Caudate nucleus (tissue), 63 donors: ENCODE measurements at places on chromosomes 3 and 15.

- no peak for DNase-seq
Measured at GRCh38 chr3:26536955-26537354, 85.6 kb upstream of the LRRC3B start.

DNA sequence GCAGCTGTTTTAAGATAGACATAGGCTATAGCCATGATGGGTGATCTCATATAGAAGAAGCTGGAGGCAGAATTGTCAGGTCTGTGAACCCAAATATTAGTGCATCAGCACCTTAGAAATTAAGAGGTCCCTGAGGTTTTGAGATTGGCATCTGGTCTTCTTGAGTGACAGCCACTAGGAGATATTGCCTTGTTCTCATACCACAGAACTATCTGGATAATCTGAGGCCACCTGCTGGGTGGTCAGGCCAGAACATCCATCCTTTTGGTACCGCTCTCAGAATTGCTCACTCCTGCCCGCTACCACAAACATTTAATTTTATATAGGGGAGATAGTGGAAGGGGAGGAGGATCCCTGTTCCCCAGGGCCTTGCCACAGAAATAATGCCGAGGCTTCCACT lies 210.6 kb upstream of the ZPLD1 start:
- no peak for DNase-seq

DNA sequence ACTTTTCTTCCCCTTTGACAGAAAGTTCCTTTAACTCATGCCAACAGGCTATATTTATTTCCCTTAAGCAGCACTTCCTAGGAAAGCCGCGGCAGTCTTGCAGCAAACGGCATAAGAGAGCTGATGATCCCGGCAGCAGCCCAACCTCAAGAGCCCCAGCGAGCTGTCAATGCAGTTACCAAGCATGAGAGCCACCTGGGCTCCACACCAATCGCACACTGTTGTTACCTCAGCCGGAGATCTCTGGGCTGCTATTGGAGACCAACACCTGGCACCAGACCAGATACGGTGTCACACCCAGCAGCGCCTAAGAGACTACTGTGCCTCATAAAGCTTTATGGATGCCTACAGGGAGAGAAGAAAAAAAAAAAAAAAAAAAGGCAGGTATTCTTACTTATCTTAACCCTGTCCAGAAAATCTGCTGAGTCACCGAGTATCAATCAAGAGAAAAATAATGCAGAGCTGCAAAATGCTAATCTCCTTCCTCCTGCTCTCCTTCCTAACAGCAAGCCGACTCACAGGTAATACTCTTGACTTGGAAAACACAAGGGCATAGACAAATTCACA lies 11.7 kb downstream of the ABCC5 start:
- peak; percentile 6 for DNase-seq

DNA sequence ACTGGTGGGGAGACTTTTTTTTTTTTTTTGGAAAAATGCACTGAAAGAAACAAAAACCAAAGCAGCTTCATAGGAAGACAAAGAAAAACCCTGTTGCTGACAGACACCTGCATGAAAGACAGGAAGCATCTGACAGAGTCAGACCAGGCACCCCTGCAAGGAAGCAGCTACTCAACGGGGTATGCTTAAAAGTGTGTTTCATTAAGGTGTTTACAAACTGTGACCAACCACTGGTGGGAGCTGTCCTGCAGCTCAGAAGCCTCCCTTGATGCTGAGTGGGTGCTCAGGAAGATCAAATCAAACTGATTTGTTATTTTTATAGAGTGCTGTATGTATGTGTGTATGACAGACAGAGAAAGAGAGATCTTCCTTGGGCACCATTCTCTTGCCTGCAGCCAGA lies 34.7 kb upstream of the AGBL1 start:
- no peak for DNase-seq

GRCh38 chr3:45575386-45575923 lies 19.1 kb upstream of the LIMD1 start:
- no peak for DNase-seq

GRCh38 chr3:57160076-57160764 lies 4.9 kb downstream of the IL17RD start:
- DNase-seq = no peak

DNA sequence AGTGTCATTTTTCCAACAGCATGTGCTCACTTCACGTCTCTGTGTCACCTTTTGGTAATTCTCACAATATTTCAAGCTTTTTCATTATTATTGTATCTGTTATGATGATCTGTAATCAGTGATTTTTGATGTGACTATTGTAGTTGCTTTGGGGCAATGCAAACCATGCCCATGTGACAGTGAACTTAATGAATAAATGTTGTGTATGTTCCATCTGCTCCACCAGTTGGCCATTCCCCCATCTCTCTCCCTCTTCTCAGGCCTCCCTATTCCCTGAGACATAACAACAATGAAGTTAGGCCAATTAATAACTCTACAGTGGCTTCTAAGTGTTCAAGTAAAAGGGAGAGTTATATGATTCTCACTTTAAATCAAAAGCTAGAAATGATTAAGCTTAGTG lies 32.5 kb upstream of the TBC1D23 start:
- DNase-seq = no peak

DNA sequence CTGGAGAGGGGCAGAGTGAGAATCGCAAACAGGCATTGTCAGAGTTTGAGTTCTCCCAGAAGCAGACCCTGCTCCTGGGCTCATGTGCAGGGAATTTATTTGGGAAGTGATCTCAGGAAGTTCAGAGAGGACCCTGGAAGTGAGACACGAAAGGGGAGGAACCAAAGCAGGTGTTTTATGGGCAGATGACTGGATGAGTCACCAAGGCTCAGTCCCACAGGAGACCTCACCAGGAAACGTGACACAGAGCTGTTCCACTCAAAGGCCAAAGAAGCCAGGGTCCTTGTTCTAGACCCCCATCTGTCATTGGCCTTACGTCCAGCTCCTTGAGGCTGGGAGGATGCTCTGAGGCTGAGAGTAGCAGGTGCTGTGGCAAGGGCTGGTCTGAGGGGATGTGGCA lies 43.4 kb upstream of the SEC22A start:
- no peak for DNase-seq

- no peak for DNase-seq
Measured at GRCh38 chr3:101602731-101603130, 28.8 kb downstream of the PCNP start.

DNA sequence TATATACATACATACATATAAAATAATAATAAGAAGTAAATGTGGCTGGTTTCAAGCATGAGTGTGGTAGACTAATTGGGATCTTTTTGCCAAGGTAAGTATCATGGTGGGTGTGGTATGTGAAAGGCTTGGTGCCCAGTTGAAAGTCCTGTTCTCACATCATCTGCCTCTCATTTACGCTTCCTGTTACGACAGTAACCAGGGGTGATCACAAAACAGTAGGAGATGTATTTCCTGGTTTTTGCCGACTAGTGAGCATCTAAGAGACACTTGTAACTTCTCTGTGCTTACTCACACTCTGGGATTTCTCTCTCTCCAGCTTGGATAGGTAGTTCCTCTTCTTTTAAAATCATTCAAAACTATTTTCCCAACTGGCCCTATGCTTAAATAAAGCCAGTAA lies 1028.3 kb upstream of the NR2F2 start:
- DNase-seq = no peak

GRCh38 chr15:31326156-31326874 lies at the start of gene KLF13:
Gene KLF13 (plus strand): TSS chr15:31326835. CDS start chr15:31327213, 378 bp downstream.
- peak; percentile 96 for DNase-seq

DNA sequence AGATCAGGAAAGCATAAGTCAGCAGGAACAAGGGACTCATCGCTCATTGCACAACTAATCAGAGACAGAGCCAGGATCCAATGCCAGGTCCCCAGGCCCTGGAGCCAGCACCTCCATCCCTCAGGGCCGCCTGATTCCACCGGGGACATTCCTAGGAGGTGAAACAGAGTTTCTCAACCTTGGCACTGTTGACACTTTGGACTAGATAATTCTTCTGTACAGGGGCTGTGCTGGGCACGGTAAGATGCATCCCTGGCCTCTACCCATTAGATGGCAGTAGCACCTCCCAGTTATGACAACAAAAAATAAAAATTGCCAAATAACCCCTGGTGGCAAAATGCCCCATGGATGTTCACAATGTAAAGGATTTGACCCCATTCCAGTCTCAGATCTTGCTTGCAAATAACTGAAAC lies 127.7 kb downstream of the MTHFS start:
- DNase-seq = no peak

- DNase-seq = no peak
Measured at GRCh38 chr3:71862371-71863140, 77.6 kb upstream of the PROK2 start.

DNA sequence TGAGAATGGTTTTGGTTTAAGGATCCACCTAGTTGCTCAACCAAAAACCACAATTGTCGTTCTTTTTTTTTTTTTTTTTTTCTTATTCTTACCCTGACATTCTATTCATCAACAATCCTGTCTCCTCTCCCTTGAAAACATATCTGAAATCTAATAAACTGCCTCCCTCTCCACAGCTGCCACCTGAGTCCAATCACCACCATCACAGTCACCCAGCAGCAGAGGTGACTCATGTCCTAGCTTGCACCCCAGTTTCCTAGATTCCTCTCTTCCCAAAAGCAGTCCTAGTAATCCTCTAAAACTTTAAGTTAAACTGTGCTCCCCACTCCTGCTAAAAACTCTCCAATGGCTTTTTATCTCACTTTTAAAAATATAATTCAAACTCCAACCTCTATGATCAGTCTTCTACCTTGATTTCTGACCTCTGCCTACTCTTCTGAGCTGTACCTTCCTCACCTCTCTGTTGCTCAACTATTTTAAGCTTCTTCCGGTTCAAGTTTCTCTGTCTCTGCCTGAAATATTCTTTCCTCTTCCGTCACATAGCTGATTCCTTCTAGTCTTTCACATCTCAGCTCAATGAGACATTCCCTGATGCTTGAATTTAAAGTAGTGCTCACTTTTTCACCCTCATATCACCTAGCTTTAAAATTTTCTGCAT lies 33.7 kb upstream of the RBMS3 start:
- DNase-seq = no peak

DNA sequence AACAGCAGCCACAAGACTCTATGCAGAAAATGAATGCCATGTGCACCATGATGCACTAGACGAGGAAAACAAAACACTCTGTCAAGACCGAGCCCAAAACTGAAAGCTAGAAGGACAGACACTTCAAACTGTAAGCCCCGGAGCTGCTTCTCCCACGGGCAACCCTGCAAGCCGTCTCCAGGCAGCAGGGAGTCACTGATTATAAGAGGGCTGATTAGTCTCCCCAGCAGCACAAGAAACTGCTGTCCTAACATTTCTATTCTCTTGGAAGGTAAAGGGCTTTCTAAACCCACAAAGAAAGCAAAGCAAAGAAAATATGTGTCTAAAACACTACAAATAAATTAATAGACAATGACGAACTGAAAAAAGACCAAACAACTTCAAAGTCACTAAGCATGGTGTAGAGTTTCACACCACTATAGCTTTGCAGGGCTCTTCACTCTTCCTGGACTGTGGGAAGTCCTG lies 15.5 kb downstream of the TBC1D2B start:
- no peak for DNase-seq

GRCh38 chr3:183227586-183227985 lies 25.5 kb upstream of the B3GNT5 start:
- DNase-seq = no peak

DNA sequence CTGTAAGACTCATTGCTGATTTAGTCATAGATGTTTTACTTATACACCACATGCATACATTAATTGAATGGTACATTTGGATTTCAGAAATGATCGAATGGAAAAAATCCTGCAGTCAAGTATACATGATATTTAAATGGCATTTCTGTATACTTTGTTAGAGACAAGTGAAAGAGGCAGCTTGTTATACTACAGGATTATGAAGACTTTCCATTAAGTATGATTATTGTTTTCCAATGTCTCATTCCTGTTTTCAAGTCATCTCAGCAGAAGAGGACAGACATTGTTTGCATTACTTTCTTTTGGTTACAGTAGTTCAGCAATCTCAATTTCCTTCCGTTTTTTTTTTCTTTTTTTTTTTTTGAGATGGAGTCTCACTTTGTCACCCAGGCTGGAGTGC lies 36.6 kb upstream of the DPPA4 start:
- DNase-seq = no peak

GRCh38 chr15:76871930-76872329 lies 33.2 kb downstream of the SCAPER start:
- no peak for DNase-seq

GRCh38 chr3:58462829-58463180 lies 29.1 kb upstream of the KCTD6 start:
- DNase-seq = no peak

DNA sequence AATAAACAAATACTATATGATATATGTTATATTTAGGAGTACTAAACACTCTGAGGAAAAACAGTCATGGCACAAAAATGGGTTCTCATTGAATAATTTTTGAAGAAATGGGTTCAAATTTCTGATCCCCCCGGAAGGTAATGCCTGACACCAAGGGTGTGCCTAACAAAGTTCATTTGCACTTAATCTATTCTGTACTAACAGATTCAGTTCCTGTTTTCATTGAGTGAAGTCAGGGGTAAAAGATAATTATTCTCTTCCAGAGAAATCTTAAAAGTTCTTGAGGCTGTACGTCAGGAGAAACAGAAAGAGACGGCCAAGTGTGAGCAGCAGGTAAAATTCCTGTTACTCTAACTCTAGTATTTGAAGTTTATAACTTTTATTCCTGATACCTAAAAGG lies 34.5 kb upstream of the TMEM42 start:
- DNase-seq = no peak

- DNase-seq = no peak
Measured at GRCh38 chr3:71358243-71358642, 225.3 kb downstream of the FOXP1 start.

DNA sequence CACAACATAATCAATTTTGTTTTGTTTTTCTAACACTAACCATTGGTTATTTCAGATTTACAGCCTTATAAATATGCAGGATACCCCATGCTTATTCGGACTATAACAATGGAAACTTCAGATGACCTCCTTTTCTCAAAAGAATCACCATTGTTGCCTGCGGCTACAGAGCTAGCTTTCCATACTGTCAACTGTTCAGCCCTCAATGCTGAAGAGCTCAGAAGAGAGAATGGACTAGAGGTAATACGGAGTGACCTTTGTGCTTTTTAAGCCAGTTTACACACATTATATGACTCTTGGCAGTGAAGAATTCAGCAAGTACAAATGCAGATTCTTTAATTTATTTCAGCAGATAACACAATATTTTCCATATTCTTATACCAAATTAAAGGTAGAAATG lies 81.8 kb downstream of the DNAJC13 start:
- no peak for DNase-seq

DNA sequence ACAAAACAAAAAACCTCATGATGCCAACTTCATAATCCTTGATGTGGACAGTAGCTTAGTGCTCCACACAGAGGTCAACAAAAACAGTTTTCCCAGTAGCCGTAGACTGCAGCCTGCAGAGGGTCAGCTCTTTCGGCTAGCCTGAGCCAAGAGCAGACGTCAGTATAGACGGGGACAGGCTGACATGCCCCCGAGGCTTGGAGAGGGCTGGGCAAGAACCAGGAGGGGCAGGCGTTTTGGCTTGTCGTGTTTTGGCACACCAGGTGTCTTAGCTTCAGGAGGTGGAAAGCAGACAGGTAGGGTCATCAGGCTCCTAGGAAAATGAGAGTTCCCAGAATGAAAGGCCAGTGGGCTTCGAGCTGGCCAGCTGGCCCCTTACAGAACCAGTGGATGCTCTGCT lies 21.8 kb downstream of the CAND2 start:
- no peak for DNase-seq
